LoVo (cell line): ENCODE measurements at places on chromosomes 4 and X.

GRCh38 chrX:20529711-20530110 lies 263.0 kb upstream of the RPS6KA3 start:
- no peak for DNase-seq

DNA sequence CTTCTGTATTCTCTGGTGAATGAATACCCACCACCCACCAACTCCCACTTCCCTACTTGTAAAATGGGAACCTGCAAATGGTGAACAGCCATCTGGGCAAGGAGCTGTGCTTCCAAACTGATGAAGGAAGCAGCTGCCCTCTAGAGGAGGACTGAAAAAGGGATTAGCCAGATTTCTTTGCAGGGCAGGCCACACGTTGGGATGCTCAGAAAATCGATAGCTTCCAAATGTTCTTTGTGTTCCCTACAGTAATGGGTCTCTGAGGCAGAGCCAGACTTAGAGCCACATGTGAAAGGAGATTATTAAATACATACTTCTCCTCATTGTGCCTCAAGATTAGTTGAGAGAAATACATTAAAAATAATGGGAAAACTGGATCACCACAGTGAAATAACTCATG lies 39.3 kb upstream of the LPAR4 start:
- no peak for DNase-seq

GRCh38 chr4:6192245-6192644 lies 8.1 kb downstream of the JAKMIP1 start:
- DNase-seq, result no peak

DNA sequence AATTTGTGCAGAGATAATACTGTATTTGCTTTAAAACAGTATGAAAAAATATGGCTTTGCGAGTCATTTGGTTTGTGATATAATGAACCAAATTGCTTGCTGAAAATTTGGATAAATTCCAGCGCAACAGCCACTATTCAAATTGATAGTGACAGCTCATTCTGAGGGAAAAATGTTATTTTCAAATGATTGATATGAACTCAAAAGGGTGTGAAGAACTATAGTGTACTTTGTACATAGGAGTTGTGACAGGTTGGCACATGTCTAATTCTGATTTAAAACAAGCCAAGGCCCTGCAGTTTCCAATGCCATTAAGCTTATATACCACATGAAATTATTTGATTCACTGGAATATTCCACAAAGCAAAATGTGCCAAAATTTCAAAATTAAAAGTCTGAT lies 1628.9 kb upstream of the AGA start:
- no peak for DNase-seq

- DNase-seq, result peak; percentile 28
Measured at GRCh38 chr4:180828455-180829018, 1414.7 kb upstream of the TENM3 start.

DNA sequence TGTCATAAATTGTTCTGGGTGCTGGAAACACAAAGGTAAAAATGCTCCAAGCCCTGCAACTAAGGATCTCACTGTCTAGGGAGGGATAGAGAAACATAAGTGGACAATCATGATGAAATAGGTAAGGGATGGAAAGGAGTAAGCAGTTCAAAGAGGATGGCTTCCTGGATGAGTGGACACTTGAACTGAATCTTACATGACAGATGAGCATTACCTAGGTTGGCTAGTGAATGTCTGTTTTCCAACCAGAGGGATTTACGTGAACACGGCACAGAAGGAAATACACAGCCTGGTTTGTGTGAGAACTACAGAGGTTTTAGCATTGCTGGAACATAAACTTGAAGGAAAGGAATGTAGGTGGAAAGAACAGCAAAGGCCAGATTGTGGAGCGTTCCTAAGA lies 150.2 kb upstream of the GALNT7 start:
- no peak for DNase-seq

DNA sequence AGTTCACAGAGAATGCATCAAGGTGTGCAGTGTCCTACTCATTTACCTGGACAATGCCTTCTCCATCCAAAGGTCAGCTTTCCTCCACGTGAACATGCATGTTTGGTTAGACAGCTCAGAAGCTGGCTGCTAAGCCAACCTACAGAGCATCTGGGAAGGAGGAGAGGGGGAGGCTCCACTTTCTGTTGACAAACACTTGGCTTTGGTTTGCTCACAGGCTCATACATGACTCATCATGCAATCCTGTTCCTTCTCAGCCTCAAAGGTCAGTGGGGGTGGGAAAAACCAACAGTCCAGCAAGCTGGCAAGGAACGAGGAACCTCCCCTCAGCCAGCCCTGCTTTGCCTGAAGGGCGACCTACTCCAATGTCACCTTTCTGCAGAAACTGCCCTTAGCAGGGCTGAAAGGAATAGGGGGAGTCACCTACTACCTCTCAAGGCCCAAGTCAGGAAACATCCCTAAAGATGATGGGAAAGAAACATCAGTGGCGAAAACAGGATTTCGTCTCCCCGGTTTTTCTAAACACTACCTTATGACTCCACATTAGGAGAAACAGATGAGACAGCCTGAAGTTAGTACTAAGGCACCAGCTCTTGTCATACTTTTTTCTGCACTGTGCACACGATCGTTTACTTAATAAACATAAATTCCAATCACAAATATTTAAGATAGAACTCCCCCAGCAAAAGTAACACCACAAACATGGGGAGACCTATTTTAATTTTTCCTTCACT lies 37.9 kb downstream of the RELL1 start:
- DNase-seq, result peak; percentile 79

DNA sequence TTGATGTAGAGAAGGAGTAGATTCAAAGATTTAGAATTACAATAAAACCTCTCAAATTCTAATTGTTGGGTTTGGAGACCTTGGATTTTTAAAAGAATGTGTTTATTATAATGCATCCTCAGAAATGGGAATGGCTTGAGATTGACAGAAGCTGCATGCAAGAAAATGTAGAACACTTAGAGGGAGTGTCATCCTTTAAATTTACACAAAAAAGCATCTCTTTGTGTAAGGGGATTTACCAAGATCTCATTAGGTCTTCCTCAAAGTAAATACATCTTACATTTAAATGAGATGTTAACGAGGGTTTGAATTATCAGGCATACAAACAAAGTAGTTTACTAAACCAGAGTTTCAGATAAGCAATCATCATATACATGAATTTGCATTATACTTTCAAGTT lies 615.0 kb downstream of the FAM133A start:
- no peak for DNase-seq

DNA sequence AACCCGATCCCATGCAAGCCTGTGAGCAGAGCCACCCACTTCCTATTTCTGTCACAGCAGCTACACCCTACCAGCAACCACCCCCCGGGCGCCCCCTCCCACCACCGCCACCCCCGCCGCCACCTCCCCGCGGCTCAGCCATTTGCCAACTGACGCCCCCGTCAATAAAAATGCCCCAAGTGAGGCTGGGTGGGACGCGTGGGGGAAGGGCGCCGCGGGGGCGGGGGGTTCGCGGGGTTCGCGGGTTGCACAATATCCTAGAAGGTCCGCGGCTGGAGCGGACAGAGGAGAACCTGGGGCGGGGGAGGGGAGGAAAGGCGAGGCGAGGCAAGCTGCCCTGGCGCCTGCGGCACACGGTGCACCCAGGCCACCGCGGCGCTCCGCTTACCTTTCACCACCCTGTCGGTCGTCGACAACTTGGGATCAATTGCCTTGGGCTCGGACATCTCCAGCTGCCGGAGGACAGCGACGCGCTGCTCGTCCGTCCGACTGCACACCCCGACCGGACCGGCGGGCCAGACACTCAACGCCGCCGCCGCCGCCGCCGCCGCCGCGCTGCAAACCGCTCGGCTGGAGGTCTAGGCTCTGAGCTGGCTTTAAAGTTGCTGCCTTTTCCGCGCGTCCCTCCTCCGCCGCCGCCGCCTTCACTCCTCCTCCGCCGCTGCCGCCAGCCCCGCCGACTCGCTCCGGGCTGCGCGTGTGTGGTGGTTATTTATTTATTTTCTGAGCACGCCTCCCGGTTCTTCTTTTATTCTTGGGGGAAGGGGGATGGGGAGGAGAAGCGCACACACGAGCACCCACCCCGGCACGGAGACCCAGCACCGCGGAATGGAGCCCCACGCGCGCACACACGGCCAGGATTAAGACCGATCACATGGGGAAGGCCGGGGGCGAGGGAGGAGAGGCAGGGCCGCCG lies 717 bp downstream of the PPP3CA start:
- peak; percentile 43 for DNase-seq

- DNase-seq, result no peak
Measured at GRCh38 chrX:11304829-11305228, 11.6 kb downstream of the AMELX start.

DNA sequence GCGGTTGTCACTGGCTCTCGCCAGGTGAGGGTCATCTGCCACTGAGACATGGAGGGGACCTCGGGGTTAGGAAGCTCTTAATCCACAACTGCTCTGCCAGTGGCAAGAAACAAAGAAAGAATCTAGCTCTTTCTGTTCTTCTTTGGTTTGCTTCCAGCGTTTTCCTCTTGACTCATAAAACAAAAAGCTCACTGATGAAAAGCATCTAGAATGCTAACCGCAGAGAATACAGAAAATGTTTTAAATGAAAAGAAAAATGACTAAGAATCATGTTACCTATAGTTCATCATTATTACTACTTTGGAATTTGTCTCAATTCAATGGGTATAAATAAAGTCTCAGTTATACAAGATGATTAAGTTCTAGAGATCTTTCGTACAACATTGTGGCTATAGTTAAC lies 274.8 kb upstream of the TENM3 start:
- no peak for DNase-seq

- no peak for DNase-seq
Measured at GRCh38 chr4:139736274-139736660, 70.6 kb downstream of the MGST2 start.

- no peak for DNase-seq
Measured at GRCh38 chr4:109739547-109739946, 9.7 kb upstream of the PLA2G12A start.

DNA sequence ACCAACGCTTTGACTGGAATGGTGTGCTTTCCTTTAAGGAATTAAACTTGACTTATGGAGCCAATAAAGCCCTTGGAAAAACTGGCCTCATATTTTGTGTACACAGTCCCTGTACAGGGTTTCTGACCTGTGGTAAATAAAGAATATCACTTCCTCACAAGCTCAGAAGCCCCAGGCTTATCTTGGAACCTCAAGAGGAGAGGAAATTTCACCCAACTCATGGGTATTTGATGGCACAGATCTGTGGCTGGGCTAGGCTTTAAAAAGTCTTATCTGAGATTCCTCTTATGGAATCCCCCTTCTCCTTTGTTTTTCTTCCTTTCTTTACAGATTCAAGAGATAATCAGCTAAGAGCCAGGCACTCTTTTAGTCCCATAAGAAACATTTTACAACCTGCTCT lies 89.3 kb upstream of the USP38 start:
- no peak for DNase-seq

GRCh38 chrX:111411983-111412382 lies at the start of gene DCX:
Gene DCX, minus strand, starts transcription at chrX:111412192. Its CDS starts 1,794 bp downstream, at chrX:111410398.
- DNase-seq, result no peak

- no peak for DNase-seq
Measured at GRCh38 chr4:150938417-150938816, 76.7 kb downstream of the LRBA start.

DNA sequence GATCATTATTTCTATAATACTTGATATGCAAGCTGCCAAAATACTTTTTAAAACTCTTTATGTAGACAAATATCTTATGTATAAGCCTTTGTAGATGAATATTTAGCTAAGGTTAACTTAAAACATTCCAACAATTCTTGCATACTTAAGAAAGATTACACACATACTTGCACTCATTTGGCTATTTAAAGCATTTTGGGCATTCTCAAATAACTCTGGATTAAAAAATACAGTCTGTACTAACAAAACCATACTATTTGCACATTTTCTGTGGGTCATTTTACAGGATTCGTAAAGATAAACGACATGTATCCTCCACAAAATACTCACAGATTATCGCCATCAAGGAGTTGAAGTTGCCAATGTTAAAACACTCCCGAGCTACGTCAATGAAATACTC lies 26.5 kb downstream of the RASGEF1B start:
- no peak for DNase-seq

DNA sequence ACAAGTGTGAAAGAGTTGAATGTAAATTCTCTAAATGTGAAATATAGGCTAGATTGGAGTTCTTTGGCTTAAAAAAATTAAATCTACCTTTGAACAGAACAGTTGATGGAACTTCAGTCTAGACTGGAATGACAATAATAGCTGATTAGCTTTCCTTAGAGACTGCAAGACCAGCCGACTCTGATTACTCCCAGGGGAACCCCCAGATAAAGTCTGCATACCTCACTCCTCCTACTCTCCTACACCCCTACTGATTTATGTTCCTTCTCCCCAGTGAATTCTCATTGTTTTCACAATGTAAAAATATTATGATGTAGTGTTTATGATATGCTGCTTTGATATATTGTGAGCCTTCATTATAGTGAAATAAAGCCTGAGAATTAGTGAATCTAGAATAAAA lies 241.3 kb downstream of the CFAP299 start:
- DNase-seq, result no peak

DNA sequence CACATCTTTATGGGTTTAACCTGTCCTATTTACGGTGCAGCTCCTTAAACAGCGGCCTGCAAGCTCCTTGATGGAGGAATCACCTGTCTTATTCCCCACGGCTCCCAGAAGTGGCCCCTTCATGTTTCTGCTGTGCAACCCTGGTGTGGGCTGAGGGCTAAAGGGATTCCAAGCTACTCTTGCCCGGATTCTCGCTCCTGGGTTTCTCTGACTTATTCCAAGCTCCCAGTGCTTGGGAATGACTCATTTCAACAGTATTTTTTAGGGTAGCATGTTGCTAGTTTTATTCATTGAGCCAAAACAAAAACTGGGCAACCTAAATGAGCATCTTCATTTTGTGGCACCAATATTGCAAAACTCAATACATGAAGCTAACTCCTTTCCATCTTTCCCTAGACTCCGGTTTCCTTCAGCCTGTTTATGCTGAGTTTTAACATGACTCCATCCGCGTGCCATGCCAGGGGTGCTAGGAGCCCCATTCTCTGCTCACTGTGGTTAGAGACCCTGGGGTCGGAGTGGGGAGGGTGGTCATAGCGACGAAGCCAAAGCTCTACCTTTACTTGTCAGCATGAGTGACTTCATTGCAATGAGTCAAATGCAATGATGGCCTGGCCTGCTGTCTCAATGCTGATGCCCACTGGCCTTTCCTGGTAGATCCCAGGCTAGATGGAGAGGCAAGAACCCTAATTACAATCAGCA lies 349.7 kb downstream of the NR3C2 start:
- no peak for DNase-seq

GRCh38 chrX:145826466-145826865 lies 8.8 kb downstream of the SLITRK2 start:
- no peak for DNase-seq

DNA sequence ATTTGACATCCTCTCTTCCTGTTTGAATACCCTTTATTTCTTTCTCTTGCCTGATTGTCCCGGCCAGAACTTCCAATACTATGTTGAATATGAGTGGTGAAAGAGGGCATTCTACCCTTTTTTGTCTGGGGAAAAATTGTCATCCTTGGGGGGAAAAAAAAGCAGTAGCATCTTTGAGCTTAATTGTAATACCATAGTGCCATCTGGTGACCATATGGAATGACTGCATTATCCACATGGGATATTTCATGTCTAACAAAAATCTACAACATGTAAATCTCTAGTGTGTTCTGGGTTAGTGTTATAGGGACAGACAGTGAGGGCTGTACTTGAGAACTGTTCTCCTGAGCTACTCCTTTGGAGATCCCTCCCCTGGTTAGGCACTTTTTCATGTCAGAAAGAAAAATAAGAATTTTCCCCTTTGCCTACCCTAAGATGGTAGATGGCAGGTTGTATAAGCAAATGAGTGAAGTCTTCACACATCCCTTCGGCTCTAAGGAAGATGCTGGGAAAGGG lies 26.0 kb downstream of the CAPN6 start:
- peak; percentile 29 for DNase-seq
